ENCODE measurements at places on chromosomes 3 and 15. TPM values are rescaled to one million over a fixed set of nuclear protein-coding genes. Genes with fewer than 3 reads are reported as not detected.
A peak's percentile ranks its signal among the peaks of the same experiment; 100 is the strongest.

DNA sequence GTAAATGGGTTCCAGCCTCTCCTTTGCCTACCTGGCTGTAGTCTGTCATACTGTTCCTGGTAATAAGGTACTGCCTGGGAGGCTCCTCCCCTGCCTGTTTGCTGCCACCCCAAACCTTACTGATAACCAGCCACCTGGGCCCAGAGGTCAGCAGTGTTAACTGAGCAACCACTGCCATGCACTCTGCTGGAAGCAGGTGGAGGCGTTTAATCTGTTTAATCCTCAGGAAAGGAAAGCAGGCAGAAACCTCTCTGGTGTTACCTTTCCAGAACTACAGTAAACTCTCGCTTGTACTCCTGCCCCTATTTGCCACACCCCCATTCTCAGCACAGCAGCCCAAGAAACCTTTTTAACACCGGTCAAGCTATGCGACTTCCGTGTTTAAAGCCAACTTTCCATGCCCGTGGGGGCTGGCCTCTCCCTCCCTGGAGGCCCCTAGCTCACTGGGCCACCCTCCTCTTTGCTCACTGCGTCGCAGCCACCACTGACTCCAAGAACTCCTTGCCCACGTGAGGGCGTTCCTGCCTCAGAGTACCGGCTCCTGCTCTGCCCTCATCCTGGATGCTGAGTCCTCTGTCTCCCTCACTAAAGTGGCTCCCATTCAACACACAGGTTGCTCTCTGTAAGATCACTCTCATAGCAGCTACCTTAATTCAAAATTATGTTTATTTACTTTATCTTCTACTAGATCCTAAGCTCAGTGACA, 8.3 kb downstream of the BDH1 start:
- DNase-seq: peak; percentile 68

GRCh38 chr3:150114273-150114672, 143.6 kb upstream of the PFN2 start:
- DNase-seq: no peak

GRCh38 chr15:62165104-62165792, at the start of gene C2CD4B:
TSS of gene C2CD4B (minus strand) at chr15:62165285. CDS start at chr15:62164984, 301 bp downstream.
- DNase-seq: peak; percentile 88

- no peak for DNase-seq
These were observed 27.7 kb downstream of the C15orf39 start for GRCh38 chr15:75229191-75230015.

DNA sequence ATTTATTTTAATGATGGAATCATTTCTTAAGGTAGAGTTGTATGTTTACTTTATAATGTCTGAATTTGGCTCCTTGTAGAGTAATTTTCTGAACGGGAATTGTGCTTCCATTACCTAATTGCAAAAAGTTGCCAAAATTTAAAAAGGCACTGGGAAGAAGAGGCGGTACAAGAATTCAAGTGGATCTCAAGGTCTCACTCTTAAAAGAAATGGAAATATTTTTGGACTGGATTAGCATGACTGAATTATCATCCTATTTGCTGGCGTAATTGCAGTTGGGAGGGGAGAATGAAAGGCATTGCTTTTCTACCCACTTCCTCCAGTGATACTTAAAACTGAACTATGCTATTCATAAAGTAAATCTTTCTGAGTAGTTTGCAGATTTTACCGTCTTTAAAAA, 46.2 kb downstream of the COL8A1 start:
- DNase-seq: no peak

GRCh38 chr15:62572797-62573196, 407.7 kb upstream of the C2CD4B start:
- no peak for DNase-seq

- peak; percentile 77 for DNase-seq
These were observed 928 bp downstream of the CEP97 start for GRCh38 chr3:101725194-101725889.

DNA sequence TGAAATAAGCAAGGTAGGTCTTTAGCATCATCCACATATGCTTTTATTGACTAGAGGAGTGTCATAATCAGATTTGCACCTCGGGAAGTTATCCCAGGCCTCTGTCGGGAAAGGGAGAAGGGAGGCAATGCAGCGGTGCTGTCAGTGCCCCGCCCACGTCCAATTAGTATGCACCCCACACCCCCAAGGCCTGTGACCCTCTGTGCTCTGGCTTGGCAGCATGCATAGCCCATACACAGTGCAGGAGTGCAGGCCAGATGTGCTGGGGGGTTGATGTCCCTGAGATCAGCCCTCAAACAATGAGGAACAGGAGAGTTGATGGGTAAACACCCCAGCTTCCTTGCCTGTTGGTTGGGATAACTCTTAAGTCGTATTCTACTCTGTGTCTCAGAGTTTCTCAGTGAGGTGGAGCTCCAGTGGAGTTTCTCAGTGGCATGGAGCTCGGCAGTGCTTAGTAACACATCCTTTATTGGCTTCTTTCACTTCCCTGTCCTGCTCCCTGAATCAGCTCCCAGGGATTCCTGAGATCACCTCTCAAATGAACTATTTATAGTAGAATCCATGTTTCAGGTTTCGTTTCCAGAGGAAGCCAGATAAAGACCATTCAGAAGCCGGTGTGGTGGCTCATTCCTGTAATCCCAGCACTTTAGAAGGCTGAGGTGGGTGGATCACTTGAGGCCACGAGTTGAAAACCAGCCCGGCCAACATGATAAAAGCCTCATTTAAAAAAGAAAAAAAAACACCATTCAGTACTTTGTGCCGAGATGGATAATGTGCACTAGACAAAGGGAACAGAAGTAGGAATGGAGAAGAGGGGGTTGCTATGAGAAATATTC, 26.7 kb upstream of the NDUFB4 start:
- DNase-seq: no peak

GRCh38 chr3:126676919-126677705, 22.2 kb upstream of the TXNRD3 start:
- no peak for DNase-seq

- peak; percentile 58 for DNase-seq
These were observed 542 bp downstream of the PLOD2 start for GRCh38 chr3:146160321-146160963.

DNA sequence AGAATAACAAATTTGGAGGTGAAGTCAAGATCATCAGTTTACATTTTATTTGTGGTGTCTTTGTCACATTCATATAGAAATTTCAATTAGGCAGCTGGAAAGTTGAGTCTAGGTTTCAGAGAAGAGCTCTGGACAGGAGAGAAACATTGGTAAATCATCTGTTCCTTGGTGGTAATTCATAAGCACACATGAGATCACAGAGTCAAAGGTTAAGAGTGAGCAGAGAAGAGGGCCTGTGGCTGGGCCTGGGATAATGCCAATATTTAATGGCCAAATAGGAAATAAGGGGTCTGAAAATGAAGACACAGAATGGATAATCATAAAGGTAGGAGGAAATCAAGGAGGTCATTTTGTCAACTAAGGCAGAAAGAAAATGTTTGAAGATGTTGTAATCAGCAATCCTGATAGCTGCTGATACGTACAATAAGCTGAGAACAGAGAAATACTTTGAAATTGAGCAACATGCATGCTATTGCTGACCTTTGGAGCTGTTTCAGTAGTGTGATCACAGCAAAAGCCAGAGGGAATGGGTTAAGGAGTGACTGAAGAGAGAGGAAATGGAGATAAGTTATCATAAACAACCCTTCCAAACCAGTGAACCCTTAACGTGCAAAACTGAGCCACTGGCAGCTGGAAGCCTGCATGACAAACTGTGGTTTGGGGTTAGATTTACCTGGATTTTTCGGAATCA, 692.8 kb downstream of the AGBL1 start:
- peak; percentile 60 for DNase-seq

GRCh38 chr15:78101423-78102105, 9.2 kb downstream of the SH2D7 start:
- no peak for DNase-seq

DNA sequence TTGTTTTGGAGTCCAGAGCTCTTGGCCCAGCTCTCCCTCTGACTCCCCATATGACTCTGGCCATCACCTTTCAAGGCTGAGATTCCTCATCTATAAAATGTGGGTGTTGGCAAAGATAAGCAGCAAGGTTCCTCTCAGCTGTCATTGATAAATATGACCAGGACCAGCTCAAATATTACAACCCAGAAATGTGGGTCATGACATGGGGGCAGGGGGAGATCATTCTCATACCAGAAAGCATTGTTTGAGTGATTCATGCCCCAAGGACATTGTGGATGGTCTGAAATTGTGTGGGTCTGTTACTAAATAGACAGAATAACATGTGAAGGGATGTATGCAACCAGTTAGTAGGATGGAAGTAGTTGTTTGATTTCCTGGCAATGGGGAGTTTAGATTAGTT, 13.9 kb downstream of the UPK1B start:
- DNase-seq: no peak

- DNase-seq: no peak
These were observed 88.8 kb downstream of the CPN2 start for GRCh38 chr3:194262176-194262924.

GRCh38 chr3:57557085-57557537, 1.0 kb downstream of the PDE12 start:
- DNase-seq: peak; percentile 58

DNA sequence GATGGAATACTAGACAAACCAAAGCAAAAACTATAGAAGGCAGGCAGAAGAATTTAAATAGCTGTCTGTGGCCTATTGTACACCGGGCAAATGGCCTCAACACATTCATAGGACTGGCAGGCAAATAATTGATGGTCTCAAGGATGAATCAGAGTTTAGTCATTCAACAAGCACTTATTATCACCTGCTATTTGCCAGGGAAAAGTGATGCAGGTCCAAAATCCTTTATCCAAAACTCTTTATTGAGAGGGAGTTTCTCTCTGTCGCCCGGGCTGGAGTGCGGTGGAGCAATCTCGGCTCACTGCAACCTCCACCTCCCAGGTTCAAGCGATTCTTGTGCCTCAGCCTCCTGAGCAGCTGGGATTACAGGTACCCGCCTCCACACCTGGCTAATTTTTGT, 2.3 kb downstream of the EIF2AK4 start:
- DNase-seq: no peak

GRCh38 chr3:51622413-51622812, 48.6 kb upstream of the TEX264 start:
- DNase-seq: no peak

GRCh38 chr3:46483825-46484224, 14.0 kb upstream of the RTP3 start:
- no peak for DNase-seq

DNA sequence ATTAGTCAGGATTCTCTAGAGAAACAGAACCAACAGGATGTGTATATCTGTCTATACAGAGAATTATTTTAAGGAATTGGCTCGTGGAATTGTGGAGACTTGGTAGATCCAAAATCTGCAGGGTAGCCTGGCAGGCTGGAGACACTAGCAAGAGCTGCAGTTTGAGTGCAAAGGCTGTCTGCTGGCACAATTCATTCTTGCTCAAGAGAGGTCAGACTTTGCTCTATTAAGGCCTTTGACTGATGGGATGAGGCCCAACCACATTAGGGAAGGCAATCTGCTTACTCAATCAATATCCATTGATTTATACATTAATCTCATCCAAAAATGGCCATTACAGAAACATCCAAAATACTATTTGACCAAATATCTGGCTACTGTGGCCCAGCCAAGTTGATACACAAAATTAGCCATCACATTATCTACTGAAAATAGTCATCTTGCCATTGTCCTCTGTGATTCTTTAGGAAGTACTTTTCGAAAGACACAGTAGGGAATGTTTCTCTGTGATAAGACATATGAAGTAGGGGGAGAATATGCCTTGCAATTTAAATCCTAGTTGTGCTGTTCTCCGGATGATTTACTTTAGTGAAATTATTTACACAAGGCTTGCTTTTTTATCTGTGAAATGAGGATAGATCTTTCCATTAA, 873.8 kb downstream of the ROBO2 start:
- no peak for DNase-seq

- peak; percentile 44 for DNase-seq
These were observed 49.7 kb downstream of the XXYLT1 start for GRCh38 chr3:195221015-195221853.

DNA sequence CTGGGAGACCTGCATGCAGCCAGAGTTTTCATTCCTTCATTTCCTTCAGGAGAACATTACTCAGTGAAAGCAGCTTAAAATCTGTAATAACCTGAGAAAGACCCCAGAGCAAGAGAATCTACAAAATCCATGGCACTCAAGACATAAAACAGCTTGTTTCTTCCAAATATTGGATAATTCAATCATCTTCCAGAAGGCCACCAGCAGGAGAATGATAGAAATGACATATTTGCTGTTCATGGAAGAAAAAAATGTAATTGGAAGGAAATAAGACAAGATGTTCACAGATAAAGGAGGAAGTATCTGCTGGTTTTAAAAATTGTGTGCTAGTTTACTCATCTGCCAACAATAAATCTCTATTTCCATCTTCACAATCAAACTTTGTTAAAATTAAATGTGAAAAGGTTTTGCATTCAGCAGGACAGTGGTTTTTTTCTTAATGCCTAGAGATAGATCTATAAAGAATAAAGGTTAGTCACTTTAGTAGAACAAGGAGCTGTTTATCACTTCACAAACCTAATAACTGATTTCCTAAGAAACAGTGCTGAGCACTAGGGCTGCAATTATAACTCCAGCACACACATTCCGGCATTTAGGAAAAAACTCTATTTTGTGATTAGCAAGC, 530.8 kb downstream of the NSUN3 start:
- no peak for DNase-seq

- DNase-seq: peak; percentile 95
These were observed at the start of gene MST1R for GRCh38 chr3:49903451-49904424. TSS of gene MST1R (minus strand) at chr3:49903873. CDS start at chr3:49903609, 264 bp downstream.

- no peak for DNase-seq
These were observed 22.0 kb downstream of the AADAC start for GRCh38 chr3:151835751-151836525.

- DNase-seq: no peak
These were observed 274.9 kb downstream of the FAM43A start for GRCh38 chr3:194960446-194961032.

DNA sequence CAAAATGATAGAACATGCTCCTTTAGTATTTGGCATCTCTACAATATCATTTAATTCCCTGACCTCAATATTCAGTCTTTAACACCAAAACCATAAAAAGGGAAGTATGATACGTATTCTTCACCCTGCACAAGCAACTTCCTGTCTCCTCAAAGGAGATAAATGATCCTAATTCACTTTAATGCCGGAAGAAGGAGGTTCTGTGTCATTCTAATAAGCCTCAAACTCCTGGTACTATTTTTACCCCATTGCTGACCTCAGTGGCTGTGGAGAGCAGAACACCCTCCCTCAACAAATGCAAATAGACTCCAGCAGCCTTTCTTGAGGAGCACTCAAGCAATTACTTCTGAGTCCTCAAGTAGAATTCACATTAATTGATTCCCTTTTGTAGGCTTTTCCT, 173.3 kb downstream of the TMEM108 start:
- DNase-seq: no peak

The ZNF620 gene
- 6.7 TPM for total RNA-seq

The DCBLD2 gene
- total RNA-seq: 6.3 TPM

The TF gene
- total RNA-seq: 2.4 TPM

The P2RY1 gene
- 9.9 TPM for total RNA-seq

The GATA2 gene
- total RNA-seq: 11.6 TPM

The C3orf80 gene
- 0.88 TPM for total RNA-seq

The TLR9 gene
- not detected for total RNA-seq

The HCN4 gene
- total RNA-seq: 0.18 TPM

The ABCC5 gene
- total RNA-seq: 73.4 TPM

The GOLGA8S gene
- not detected for total RNA-seq
